MG63 (cell line): ENCODE measurements at places on chromosomes 4 and X. TPM values are rescaled to one million over a fixed set of nuclear protein-coding genes. Genes with fewer than 3 reads are reported as not detected.
A peak's percentile ranks its signal among the peaks of the same experiment; 100 is the strongest.

DNA sequence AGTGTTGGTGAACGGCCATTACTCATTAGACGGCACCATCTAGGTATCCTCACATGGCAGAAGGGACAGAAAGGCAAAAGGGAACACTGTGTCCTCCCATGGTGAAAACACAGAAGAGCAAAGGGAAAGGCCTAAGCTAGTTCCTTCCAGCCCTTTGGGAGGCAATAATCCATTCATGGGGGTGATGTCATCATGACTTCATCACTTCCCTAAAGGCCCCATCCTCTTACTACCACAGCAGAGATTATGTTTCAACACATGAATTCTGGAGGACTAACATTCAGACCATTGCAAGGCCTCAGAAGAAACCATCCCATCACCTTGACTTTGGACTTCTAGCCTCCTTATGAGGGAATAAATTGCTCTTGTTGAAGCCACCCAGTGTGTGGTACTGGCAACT lies 238.2 kb downstream of the MGST2 start:
- no peak for DNase-seq

GRCh38 chr4:137378821-137379220 lies 153.5 kb downstream of the PCDH18 start:
- DNase-seq, result no peak

DNA sequence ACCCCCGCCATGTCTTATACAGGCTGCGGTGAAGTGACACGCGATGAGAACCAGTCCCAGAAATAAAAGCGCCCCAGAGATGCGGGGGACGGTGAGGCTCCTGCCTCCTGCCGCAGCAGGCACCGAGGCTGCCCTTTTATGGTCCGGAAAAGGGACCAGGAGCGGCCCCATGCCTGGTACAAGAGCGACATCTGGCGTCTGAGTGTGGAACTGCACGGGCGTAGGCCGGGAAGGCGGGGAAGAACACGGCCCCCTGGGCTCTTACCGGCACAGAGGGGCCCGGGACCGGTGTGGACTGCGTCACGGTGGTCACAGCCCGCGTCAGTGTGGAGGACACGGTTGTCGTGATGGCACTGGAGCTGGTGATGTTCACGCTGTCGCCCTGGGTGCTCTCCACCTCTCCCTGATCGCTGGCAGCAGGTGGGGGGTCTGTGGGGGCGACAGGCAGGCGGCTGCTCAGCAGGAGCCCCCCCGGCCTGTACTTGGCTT lies 8.9 kb upstream of the RENBP start:
- DNase-seq, result peak; percentile 14

DNA sequence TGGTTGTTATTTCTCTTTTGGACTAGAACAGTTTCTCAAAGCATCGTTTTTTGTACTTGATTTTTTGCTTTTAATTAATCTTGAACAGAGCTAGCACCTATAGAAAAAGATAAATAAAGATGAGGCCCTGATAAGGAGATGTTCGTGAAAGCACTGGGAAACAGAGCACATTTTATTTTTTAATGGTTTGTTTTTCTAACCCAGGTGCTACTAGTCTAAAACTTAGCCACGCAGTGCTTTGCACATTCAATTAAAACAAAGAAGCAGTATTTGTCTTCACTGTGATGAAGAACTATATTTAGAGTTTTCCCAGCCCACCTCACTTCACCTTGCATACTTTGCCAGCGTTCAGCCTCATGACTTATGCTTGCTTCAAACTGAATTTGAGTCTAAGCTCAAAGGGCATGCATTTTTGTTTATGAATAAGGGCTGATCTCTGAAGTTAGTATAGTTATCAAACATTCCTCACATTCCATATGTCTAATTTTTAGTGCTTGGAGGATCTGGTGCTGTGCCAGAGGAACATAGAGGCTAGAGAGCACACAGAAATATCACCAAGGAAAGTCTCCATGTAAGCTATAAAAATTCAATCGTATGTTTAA lies 76.7 kb downstream of the WWC2 start:
- peak; percentile 8 for DNase-seq

- no peak for DNase-seq
Measured at GRCh38 chr4:8215001-8215427, 15.9 kb downstream of the SH3TC1 start.

The HTR2C gene
- not detected in 2 replicates for total RNA-seq

- no peak for DNase-seq
Measured at GRCh38 chr4:110164856-110165255, 33.6 kb downstream of the ELOVL6 start.

DNA sequence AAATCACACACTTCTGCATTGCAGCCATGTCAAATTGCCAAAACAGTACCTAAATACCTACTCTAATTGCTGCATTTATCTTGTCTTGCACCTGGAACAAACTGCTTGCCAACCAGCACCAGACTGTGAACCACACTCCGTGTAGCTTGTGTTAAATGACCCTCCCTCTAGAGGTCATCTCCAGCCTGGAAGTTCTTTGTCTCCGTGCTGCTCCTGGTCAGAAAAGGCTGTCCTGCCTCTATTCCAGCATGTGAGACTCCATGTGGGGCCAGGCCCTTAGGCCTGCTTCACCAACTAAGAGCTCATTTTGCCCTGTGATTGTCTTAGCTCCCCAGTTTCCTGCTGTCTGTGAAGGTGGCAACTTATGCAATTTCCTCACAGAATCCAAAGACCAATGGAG lies 28.3 kb downstream of the CNGA2 start:
- no peak for DNase-seq

The MAMLD1 gene
- 0.43 TPM in 1 of 2 replicates, not detected in the other for total RNA-seq

- no peak for DNase-seq
Measured at GRCh38 chr4:28073860-28074555, 1213.4 kb downstream of the STIM2 start.

DNA sequence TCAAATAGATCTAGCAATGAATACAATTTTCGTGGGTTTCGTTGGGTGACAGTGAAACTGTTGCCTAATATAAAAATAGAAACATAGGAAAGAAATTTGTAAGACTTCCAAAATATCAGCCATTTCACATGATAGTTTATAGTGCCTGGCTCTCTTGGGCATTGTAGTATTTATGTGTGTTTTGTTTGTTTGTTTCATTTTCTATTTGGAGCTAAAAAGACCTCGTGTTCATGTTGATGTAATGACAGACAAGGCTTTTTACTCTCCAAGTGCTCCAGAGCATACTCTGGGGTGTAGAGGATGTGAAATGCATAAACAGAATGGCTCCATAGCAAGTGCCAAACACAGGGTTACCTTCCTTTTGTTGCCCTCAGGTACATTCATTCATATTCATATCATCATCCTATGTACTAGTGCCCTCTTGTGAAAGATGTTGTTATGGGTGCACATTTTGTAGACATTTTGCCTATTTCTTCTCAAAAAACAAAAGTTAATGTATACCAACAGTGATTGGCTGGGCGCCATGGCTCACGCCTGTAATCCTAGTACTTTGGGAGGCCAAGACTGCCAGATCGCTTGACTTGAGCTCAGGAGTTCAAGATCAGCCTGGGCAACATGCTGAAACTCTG lies 100.7 kb upstream of the AMOT start:
- DNase-seq, result no peak

GRCh38 chrX:70087857-70088630 lies 25.8 kb downstream of the OTUD6A start:
- peak; percentile 32 for DNase-seq

DNA sequence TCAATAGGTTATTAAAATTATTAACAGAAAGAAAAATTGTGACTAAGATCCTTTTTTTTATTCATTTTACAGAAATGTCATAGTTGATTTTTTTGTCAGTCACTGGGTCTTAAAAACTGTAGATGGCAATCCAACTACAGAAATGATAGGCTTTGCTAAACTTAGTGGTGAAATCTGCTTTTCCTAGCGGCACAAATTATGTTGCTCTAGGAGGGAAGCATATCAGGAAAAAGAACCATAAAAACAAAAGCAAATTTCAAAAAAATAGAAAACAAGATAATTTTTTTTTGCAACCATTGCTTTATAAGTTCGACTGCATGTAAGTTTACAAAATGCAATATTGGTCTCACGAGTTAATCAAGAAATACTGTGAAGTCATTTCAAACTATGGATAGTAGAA lies 443.5 kb upstream of the IGFBP7 start:
- no peak for DNase-seq

The MAGEA12 gene
- not detected in 2 replicates for total RNA-seq

The TLR2 gene
- total RNA-seq, result 0.33 and 0.62 TPM in 2 replicates

GRCh38 chr4:20754036-20754435 lies 53.8 kb downstream of the PACRGL start:
- DNase-seq, result no peak

GRCh38 chrX:19875050-19875431 lies 12.4 kb downstream of the SH3KBP1 start:
- peak; percentile 29 for DNase-seq

DNA sequence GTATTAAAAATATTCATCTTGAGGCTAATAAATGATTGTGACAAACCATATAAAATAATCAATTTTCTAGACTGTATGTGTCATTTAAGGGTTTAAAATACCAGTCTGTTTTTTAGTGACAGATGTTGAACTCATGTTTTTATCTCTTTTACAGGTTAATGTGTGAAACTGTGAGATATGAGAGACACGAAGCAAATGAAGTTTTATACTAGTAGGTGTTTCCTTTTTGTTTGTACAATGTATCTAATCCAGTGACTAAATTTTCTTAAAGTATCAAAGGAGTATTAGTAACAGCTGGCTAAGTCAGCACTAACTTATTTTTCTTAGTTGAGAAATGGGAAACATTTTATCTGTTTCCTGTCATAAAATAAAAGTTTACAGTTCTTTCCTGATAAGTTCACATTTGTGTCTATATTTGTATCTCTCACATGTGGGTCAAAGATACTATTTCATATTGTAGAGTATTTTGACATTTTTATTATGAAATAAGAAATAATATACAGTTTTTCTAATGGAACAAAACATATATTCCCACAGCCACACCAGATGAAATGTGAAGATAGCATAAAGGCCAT lies 90.3 kb downstream of the RAPGEF2 start:
- DNase-seq, result no peak

The KLHL34 gene
- not detected in 2 replicates for total RNA-seq

- no peak for DNase-seq
Measured at GRCh38 chr4:185965426-185966384, 103.3 kb upstream of the TLR3 start.

- no peak for DNase-seq
Measured at GRCh38 chr4:970046-970745, 3.2 kb downstream of the DGKQ start.

GRCh38 chr4:8191136-8191747 lies 7.8 kb upstream of the SH3TC1 start:
- peak; percentile 75 for DNase-seq

GRCh38 chr4:185128272-185129119 lies 14.6 kb upstream of the SLC25A4 start:
- DNase-seq, result peak; percentile 41

DNA sequence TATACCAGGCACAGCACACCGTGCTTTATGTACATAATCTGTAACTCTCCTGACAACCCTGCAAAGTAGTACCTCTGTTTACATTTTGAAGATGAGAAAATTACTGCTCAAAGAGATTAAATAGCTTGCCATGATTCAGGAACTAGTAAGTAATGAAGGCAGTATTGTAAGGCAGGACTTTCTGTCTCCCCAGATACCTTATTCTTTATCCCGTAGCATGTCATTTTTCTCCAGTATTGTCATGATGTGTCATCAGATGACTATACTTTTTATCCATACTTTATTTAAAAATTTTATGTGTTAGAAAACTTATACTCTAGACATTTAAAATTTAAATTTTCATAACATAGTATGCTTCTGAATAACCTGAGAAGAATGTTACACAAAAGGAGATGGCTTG lies 188.3 kb upstream of the NUDT6 start:
- DNase-seq, result no peak

DNA sequence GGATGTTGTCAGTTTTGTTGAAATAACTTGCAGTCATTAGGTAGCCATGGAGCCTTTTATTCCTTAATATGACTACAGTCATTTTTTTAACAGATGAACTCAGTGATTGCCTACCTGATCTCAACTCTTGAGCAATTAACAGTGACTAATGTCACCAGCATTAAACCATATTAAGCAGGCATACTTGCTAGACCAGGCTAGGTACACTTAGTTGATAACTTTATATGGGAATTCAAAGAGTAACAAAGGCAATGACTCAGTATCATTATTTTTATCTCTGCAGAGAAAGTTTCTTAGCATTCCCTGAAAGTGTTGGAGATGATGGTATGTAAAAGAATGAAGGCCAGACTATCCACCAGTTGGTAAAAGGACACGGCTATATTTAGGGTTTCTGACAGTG lies at the start of gene C4orf54:
Gene C4orf54, minus strand, starts transcription at position 31 of the 400 bp plus-strand sequence. CDS start 3,180 bp downstream, outside the sequence.
- no peak for DNase-seq

The ZDHHC15 gene
- not detected in 2 replicates for total RNA-seq

The NXF2B gene
- total RNA-seq, result not detected in 2 replicates

The TMEM255A gene
- total RNA-seq, result not detected in 2 replicates

The SRPX2 gene
- total RNA-seq, result 11.1 and 12.0 TPM in 2 replicates

The MAGEA4 gene
- not detected in 2 replicates for total RNA-seq
